ENCODE measurements at places on chromosomes 11 and 22.

DNA sequence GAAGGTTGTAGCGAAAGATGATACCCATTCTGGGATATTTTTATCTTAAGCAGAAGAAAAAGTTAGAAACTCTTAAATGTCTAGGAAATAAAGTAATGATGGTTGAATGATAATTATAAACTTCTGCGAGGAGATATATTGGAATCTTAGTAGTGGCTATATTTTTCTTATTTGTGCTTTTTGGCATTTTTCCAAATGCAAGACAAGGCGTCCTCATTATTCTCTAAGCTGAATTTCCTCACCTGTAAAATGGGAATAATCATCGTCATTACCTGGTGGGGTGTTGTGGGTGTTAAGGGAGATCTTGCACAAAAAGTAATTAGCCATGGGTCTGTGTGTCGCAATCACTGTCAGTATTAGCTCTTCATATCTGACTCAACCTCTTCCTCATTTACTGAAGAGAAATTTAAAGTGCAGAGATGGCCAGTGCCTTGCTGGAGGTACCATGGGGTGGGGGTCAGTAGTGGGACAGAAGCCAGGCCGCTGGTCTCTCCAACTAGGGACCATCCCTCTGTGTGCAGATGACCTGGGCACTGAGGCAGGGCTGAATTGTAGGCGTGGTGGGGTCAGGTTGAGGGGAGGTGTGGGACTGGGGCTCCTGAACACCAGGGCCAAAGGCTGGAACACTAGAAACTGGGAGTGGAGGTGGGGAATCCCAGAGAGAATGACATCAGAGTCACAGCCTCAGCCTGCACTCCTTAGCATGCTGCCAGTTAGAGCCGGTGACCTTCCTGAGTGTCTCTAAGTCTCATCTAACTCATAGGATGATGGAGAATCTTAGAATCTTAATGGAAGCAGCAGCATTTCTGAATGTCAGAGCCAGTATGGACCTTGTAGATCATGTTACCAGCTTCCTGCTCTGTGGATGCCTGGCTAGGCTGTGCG is 4.1 kb downstream of the PITPNM1 start:
- no peak for DNase-seq

DNA sequence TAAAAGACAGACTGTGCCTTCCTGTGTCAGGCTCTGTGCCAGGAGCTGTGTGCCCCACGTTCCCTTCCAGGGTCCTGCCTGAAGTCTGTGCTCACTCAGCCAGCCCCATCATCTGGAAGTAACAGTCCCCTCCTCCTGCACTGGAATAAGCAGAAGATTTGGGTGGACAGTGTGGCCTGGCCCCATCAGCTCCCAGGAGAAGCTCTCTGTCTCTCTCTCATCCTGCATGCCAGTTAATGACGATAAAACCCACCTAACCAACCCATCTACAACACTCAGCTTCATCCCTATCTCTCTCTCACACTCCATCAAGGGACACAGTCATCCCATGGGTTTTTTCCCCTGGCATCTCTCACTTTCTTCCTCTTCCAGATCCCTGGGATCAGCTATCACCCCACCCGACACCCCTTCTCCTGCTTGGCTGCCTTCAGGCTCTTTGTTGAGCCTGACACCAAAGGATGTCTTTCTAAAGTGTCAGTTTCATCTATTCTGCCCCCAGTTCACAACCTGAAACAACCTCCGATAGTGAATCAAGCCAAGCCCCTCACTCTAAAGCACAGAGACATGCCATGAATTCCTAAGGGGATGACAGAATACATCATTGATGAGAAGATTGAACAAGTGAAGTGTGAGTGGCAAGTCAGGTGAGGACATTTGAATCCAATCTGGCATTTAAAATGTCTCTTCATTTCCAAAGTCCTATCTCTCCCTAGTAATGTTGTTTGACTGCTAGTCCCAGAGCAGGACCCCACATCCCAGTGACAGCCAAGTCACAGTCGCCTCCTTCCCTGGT is 91.4 kb upstream of the TOP3B start:
- DNase-seq = no peak

- no peak for DNase-seq
Observed at GRCh38 chr11:131370901-131371790, 731 bp downstream of the NTM start.

DNA sequence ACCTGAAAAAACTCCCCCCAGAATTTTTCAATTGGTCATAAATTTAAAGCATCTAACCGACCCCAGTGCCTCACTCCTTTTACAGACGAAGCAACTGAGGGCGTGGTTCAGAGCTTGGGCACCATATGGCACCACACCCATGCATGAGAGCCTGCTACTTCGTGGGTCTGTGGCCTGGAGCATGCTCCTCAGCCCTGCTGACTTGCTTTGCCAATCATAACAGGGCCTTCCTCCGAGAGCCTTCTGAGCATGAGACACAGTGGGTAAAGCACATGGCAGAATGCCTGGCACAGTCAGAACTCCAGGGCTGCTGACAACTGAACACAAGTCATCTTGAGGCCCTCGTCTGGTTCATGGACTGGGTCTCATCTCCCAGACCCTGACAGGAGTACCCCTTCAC is 33.3 kb downstream of the HIRA start:
- DNase-seq = no peak

DNA sequence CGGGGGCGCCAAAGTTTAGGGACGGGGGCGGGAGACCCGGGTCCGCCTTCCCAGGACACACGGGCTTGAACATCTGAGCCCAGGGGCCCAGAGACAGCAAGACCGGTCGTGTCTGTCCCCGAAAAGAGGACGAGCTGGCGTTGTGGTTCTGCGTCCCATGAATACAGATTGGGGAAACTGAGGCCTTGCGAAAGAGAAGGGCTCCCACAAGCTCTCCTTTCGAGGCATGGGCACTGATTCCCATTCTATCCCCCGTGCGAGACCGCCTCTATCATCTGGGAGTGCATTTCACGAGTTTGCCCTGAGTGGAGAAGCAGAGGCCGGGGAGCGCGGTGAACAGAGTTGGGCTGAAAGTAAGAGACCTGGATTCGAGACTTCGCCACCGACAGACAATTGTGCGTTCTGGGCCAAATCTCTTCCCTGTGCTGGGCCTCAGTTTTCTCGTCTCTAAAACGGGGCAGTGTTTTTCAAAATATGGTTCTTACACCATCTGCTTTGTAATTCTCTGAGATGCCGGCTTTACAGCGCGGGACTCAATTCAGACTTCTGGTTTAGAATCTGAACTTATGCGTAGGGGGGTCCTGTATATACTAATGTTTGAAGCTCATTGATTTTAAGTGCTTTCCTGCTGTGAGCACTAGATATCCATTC is 471 bp downstream of the RNF185 start:
- DNase-seq = no peak

- no peak for DNase-seq
Observed at GRCh38 chr11:68364581-68364980, 52.2 kb downstream of the LRP5 start.

- DNase-seq = no peak
Observed at GRCh38 chr11:36227044-36227443, 62.2 kb downstream of the COMMD9 start.

- no peak for DNase-seq
Observed at GRCh38 chr22:20926243-20926642, 9.0 kb downstream of the CRKL start.

DNA sequence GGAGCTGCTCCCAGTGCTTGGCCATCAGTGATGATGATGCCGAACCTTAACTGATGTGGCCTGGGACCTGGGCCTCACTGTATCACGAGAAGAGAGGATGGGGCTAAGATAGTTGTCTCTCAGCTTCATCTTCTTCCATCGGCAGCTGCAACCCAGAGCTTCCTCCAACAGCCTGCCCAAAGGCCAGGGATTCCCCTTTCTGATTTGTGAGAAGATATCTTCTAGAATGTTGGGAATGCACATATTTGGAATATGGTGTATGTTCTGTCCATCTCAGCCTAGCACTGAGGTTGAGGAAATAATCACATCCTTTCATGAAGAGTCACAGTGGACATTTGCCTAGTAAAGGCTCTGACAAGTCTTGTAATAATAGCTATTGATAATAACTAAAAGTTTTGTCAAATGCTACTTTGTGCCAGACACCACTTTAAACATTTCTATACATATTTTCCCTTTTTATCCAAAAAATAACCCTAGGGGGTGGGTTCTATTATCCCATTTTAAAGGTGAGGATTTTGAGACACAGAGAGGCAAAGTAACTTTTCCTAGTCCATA is 73.1 kb downstream of the COMMD9 start:
- no peak for DNase-seq

GRCh38 chr22:46773076-46773475 is 10.6 kb downstream of the TBC1D22A start:
- no peak for DNase-seq

GRCh38 chr11:62857541-62857982 is 18.2 kb upstream of the WDR74 start:
- no peak for DNase-seq
